ENCODE measurements at places on chromosomes 12 and 14.

DNA sequence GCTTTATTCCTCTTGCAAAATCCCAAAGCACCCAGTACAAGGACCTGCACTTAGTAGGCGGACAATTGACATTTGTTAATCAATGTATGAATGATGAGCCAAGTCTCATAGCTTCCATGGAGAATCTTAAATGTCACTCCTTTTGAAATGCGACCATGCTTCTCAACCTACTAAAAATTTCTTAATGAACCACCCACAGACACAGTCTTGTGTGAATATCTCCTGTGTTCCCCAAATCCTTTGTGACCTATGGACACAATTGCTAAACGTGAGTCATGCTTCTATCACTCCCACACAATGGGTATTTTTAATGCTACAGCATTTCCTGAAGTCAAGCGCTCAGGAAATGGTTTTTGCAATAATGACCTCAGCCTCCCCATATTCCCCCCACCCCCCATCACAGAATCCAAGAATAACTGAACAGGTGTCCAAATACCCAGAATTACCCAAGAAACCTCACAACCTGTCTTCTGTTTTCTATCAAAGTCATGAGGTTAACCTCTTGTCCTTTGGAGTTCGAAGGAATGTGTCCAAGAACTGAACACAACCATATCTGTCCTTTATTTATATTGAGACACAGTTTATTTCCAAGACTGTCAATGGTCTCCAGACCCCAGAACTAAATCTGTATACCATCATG lies 163.6 kb upstream of the PLEKHG7 start:
- DNase-seq: no peak

DNA sequence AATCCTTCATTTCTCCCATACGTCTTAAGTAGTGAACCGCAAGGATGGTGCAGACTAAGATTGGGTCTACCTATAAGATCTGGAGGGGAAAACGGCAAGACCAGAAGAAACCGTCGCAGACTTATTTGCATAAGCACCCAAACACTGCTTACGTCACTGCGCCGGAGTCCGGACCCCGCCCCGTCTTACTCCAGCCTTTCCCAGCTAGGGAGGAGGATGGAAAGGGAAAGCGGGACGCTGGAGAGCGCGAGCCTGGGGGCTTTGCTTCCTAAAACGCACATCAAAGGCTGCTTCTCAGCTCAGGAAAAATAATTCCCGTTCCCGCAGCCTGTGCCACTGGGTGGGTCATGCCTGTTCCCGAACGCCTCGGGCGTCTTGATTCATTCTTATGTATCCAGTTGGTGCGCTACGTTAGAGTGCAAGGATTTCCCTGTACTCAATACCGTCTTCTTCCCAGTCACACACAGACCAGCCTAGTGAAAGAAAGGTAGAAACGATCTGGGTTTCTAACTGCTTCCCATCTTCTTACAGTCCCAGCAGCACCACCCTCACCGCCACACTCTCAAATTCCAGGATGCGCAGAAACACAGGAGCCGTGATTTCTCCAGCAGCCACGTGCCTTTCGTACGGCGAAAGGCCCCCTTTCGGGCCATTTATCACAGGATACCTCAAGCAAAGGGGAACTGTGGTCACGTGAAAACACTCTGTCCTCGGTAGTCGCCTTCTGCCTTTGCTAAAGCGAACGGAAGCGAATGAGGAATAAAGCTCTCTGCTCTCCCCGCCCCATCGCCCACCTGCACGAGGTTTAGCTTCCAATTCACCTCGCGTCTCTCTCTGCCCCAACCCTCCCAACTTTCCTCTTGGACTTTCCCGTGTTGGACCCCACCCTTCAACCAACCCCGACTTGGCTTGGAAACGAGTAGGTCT lies 1.1 kb downstream of the SLC6A15 start:
- DNase-seq: peak; percentile 32

DNA sequence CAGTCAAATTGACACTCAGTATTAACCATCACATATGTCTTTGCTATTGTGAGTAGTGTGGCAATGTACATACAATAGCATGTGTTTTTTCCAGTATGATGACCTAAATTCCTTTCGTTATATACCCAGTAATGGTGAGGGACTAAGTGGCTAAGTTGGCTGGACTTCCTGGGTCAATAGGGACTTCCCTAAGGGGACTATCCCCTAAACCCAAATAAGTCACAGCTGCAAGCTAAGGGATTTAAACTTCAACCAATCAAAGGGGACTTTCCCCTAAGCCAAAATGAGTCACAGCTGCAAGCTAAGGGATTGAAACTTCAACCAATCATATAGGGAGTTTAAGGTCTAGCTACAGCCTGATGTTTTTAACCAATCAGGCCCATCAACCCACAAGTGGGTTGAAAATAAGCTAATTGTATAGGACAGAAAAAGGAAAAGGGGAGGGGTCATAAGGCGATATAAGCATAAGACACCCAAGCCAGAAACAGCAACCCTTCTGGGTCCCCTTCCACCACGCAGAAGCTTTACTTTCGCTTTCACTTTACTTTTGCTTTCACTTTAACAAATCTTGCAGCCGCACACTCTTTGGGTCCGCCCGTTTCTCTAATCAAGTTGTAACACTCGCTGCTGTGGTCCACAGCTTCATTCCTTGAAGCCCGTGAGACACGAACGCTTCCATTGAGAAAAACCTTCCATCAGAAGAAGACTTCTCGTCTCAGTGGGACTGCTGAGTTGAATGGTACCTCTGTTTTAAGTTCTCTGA lies 404.4 kb downstream of the FLRT2 start:
- no peak for DNase-seq

GRCh38 chr12:7959278-7959677 lies 23.3 kb upstream of the SLC2A3 start:
- DNase-seq: no peak

GRCh38 chr12:6088921-6089747 lies 35.3 kb downstream of the VWF start:
- no peak for DNase-seq

GRCh38 chr14:69423279-69423678 lies 24.8 kb downstream of the SLC39A9 start:
- DNase-seq: no peak
